ENCODE measurements at places on chromosomes 7 and 10.

DNA sequence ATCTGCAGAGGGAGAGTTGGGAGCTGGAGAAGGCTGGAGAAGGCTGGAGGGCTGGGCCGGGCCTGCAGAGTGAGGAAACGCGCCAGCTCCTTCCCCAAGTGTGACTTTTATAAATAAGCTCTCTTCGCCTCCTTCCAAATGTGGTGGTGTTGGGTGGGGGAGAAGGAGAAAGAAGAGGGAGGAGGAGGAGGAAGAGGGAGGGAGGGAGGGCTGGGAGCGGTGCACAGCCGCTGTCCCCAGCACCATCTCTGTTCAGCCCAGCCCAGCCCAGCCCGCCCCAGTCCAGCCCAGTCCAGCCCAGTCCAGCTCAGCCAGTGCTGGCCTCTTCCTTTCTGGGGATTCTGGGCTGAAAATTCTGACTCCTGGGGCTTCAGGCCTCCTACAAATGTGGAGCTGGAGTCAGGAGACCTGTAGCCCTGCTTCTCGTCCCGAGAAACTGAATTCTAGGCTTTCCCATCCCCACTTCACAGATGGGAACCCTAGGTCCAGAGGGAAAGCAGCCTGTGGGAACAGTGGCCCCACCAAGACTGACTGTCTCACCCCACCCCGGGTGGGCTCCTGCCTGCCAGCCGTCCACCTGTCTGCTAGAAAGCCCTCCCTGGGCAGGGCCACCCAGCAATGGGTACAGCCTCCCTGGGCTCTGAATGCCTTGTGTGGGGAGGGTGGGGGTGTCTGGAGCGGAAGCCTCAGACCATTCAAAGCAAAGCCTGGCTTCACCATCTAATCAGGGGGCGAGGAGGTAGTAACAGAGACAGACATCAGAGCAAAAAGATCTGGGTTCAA, 2.3 kb downstream of the STX1A start:
- no peak for DNase-seq

DNA sequence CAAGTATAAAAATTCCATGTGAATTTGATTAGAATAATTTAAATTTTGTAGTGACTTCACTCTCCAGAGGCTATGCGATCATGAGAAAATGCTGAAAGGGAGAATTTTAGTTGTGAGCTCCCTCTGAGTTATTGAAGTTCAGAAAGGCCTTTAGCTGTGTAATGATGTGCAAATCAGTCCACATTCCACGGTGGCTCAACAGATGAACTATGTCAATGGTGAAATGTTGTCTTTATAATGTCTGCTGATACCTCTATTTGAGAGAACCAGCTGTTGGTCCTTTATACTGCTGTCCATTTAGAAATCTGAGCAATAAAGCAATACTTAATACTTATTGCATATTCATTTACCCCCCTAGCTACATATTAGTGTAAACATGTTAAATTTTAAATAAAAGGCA, 7.1 kb upstream of the ITGB8 start:
- no peak for DNase-seq

DNA sequence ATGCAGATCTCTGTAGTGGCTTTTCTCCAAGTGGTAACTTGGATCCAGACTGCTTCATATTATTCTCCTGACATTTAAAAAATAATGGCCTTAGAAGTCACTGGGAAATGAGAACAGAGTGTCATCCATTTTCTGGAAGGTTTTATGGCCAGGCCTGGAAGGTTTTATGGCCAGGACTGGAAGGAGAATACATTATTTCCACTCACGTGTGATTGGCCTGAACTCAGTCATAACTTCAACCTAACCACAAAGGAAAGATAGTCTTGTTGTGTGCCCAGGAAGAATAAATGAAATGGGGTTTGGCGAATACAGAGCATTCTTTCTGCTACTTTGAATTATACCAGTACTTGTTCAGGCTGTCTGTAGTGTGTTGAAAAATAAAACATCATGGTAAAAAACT, 360.9 kb downstream of the GPAM start:
- DNase-seq, result no peak

GRCh38 chr10:117698809-117699208, 156.3 kb downstream of the EMX2 start:
- no peak for DNase-seq

DNA sequence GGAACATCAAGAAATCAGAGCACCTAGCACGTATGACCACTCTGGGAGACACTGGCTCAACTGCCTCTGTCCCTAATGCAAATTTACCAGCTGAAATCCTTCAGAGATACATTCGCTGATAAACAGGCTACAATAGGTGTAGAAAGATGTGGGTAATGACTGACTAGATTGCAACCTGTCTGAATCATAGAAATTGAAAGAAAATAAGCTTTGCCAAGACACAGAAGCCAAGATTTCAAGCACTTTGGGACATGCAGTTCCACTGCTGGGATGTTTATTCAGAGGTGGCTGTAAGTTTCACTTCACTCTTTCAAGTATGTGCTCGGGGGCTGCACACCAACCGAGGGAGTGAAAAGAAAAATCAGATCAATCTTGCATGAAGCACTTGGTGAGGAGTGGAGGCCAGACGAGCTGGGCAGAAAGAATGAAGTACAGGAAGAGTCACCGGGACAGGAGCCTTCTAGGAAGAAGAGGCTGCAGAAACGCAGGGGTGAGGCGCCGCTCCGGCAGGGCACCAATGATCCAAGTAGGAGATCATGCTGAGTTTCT, 276.7 kb downstream of the PARD3 start:
- DNase-seq, result no peak

GRCh38 chr10:71746344-71747037, 26.8 kb downstream of the VSIR start:
- no peak for DNase-seq
